T-helper 17 cell (primary cell): ENCODE measurements at places on chromosomes 16 and 17. TPM values are rescaled to one million over a fixed set of nuclear protein-coding genes. Genes with fewer than 3 reads are reported as not detected.
A peak's percentile ranks its signal among the peaks of the same experiment; 100 is the strongest.

DNA sequence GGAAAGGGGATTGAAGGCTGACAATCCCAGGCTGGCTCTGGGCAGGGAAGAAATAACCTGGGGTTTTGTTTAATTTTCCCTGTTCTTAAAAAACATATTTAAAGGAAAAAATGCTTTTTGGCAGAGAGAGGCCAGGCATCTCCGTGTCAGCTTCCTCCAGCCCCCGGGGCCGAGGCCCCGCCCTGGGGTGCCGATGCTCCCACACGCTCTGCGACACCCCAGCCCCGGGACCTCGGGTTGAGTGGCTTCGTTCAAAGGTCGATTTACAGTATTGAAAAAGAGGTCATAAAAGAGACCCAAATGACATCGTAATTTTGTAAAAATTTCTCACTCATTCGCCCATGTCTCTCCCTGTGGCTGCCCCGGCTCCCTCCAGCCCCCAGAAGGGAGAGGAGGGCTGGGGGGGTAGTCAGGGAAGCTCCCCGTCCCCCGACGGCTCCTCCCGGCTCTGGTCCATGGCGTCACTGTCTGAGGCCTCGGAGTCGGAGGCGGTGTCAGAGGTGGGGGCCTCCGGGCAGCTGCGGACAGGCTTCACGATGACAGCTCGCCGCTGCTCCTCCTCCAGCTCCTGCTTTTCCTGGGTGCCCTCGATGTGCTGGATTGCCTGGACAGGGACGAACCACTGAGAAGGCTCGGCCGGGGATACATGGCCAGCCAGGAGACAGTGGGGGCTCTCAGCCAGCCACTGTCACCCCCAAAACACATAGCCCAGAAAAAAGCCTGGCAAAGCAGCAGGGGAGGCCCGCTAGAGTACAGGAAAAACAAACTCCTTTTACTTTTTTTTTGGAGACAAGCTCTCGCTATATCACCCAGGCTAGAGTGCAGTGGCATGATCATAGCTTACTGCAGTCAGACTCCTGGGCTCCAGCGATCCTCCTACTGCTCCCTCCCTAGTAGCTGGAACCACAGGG, 14.9 kb downstream of the TFAP4 start:
- peak overlapping the region; percentile 9 for H3K27ac ChIP-seq
- DNase-seq, result no peak
- H3K36me3 ChIP-seq, result peaks cover 2% of the 10 kb centered on the region
- no peak overlapping the region for H3K4me3 ChIP-seq
- peaks cover 4% of the 10 kb centered on the region for H3K4me1 ChIP-seq

- H3K4me3 ChIP-seq, result no peak overlapping the region
- DNase-seq, result no peak
- H3K27ac ChIP-seq, result no peak overlapping the region
These were observed 3.9 kb upstream of the TRIM25 start for GRCh38 chr17:56917559-56918296.

GRCh38 chr17:15941781-15942180, 3.1 kb upstream of the ADORA2B start:
- DNase-seq, result no peak
- H3K4me3 ChIP-seq, result no peak overlapping the region
- H3K4me1 ChIP-seq, result peaks cover 11% of the 10 kb centered on the region
- no peak overlapping the region for H3K27ac ChIP-seq
- peaks cover 11% of the 10 kb centered on the region for H3K36me3 ChIP-seq
- peaks cover 40% of the 10 kb centered on the region for H3K27me3 ChIP-seq

DNA sequence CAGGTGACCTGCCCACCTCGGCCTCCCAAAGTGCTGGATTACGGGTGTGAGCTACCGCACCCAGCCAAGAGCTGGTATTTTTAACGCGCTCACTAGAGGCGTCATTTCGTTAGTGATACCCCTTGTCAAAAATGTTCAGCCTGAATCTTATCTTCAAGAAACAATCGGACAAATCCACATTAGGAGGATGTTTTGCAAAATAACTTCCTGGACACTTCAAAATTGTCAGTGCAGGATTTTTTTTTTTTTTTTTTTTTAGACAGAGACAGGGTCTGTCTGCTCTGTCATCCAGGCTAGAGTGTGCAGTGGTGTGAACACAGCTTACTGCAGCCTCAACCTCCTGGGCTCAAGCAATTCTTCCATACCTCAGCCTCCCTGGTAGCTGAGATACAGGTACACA, 63.0 kb downstream of the RMI2 start:
- no peak overlapping the region for H3K27ac ChIP-seq
- peaks cover 15% of the 10 kb centered on the region for H3K4me1 ChIP-seq
- H3K27me3 ChIP-seq, result peaks cover 9% of the 10 kb centered on the region
- no peak overlapping the region for H3K4me3 ChIP-seq
- DNase-seq, result no peak
- no peaks in the 10 kb centered on the region for H3K36me3 ChIP-seq

DNA sequence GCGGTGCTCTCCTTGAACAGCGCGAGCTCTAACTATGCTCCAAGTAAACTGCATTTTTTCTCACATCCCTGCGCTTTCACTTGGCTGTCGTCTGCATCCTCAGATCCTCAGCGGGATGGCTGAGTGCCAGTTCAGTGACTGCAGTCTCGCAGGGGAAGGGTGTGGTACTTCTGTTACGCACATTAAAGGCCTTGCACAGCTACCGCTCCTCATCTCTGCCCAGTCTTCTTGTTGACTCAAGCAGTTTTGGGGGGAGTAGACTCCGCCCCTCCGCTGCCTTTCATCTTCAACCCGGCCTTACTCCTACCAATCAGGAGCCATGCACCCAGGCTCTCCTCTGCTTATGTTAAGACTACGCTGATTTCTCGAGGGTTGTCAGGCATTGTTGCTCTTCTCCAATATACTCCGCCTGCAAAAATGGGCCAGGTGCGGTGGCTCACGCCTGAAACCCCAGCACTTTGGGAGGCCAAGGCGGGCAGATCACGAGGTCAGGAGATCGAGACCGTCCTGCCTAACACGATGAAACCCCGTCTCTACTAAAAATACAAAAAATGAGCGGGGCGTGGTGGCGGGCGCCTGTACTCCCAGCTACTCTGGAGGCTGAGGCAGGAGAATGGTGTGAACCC, 10.0 kb downstream of the ATP5PD start:
- H3K4me1 ChIP-seq, result peaks cover 42% of the 10 kb centered on the region
- H3K27ac ChIP-seq, result peak overlapping the region; percentile 95
- H3K27me3 ChIP-seq, result no peaks in the 10 kb centered on the region
- peak; percentile 63 for DNase-seq
- peak overlapping the region; percentile 89 for H3K4me3 ChIP-seq

DNA sequence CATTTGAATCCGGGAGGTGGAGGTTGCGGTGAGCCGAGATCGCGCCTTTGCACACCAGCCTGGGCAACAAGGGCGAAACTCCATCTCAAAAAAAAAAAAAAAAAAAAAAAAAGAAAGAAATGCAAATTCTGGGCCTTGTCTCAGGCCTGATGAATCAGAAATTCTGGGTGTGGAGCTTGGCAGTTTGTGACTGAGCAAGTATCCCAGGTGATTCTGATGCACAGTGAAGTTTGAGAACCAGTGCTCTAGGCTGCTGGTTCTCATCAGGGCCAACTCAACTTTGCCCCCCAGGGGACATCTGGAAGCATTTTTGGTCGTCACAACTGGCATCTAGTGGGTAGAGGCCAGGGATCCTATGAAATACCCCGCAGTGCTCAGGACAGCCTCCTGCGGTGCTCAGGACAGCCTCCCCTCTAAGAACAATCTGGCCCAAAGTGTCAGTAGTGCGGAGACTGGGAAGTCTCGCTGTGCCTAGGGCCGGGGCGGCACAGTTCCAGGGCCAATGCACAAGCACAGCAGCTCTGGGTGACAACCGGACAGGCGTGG, 55.9 kb downstream of the SDK2 start:
- peaks cover 42% of the 10 kb centered on the region for H3K4me1 ChIP-seq
- no peak overlapping the region for H3K27ac ChIP-seq
- H3K36me3 ChIP-seq, result no peaks in the 10 kb centered on the region
- H3K4me3 ChIP-seq, result no peak overlapping the region
- DNase-seq, result no peak

- no peak overlapping the region for H3K4me3 ChIP-seq
- H3K4me1 ChIP-seq, result peaks cover 20% of the 10 kb centered on the region
- no peak overlapping the region for H3K27ac ChIP-seq
- H3K27me3 ChIP-seq, result no peaks in the 10 kb centered on the region
- H3K36me3 ChIP-seq, result peaks cover 11% of the 10 kb centered on the region
These were observed 12.6 kb downstream of the NXPH3 start for GRCh38 chr17:49588312-49588711.

DNA sequence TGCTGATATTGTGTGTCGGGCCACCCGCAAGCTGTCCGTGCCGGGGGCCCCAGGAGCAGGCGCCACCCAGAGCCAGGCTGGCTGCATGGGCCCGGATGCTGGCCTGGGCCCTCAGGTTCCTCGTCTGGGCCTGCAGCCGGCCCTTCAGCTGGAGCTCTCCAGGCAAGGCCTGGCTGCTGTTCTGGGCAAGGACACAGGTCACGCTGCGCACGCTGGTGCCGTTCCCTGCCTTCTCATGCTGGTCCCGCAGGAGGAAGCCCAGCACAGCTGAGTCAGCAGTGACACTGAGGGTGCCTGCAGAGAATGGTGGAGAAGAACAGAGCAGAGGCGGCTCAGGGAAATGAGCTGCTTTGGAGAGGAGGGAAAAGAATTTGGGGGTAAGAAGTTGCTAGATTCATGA, 79.9 kb downstream of the RMI2 start:
- peaks cover 4% of the 10 kb centered on the region for H3K36me3 ChIP-seq
- no peak overlapping the region for H3K4me3 ChIP-seq

The CCL2 gene
- not detected for total RNA-seq

The TBX2 gene
- 0.50 TPM for total RNA-seq

The CHAD gene
- not detected for total RNA-seq

The GPR142 gene
- total RNA-seq, result not detected

The TBC1D3I gene
- 0.57 TPM for total RNA-seq

The RNF112 gene
- total RNA-seq, result 0.57 TPM

The SAP30BP gene
- total RNA-seq, result 235 TPM
